Mesendoderm (in vitro differentiated cells): ENCODE measurements at places on chromosomes 12 and 14.

DNA sequence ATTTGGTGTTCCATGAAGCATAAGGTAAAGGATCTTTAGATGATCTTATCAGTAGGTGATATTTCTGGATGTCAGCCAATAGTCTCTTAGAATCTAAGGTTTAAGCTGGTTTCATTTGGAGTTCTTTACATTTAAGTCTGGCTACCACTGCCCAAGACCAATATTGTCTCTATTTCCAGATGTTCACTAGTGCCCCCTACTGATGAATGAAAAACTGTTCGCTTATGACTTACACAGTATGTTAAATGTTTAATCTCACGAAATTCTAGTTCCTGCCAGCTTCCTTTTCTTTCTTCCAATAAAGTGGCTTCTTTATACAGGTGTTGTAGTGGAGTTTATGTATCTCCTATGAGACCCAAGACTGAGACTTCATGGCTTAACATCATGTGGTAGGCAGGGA is 31.8 kb upstream of the MIS18BP1 start:
- DNase-seq = no peak

DNA sequence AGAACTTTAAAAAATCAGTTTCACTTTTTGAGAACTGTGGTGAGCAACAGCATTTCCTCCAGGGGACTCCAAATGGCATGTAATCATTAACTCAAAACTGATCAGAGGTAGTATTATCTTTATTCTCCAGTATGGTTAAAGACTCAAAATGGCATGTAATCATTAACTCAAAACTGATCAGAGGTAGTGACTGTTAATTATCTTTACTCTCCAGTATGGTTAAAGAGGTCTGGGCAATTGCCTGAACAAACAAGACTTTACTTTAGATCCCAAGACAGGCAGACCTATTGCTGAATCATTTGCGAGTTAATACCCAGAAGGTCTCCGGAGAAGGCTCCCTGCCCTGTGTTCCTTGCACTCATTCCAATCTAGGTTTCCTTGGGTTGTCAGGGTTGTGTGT is 6.6 kb upstream of the ACADS start:
- no peak for DNase-seq

GRCh38 chr14:44961151-44961553 is 595 bp downstream of the KLHL28 start:
- peak; percentile 81 for DNase-seq

DNA sequence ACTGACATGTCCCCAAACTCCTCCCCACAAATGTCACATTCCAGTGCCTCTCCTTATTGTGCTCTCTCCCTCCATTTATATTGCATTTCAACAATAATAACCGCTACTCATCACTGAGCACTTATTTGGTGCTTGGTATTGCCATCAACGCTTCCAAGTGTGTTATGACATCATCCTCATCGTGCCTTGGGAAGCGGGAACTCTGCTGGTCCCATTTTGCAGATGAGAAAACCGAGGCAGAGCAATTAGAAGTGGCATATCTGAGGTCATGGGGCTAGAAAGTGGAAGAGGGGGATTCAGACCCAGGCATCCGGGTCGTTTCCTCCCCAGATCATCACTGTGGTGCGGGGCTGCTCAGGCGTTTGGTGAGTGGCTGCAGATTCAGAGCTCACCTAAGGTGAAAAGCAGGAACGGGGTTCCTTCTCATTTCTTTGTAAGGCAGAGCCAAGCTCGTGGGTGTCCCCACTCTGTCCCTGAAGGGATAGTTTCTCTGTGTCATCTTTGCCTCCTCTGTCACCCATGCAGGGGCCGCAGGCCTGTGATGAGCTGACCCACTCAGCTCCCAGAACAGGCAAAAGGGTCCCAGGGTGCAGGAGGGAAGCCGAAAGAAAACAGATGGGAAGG is 5.5 kb upstream of the FZD10 start:
- no peak for DNase-seq

DNA sequence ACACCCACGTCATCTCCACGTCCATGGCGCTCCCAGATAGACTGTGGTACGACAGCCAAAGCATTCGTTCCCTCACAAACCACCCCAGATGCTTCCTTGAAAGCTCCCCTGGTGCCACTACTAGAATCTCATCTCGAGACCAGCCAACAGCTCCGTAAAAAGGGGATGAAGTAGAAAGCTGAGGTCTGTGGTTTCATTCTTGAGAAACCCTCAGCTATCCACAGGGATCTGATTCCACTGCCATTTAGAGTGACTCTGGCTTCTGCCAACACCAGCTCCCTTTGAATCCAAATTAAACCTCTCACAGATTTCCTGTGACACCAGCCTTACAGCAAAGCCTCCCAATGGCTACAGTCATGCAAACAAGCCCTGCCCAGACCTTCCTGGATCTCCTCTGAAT is 18.5 kb upstream of the FOXN3 start:
- DNase-seq = no peak
